ENCODE measurements at places on chromosomes 2 and 18. TPM values are rescaled to one million over a fixed set of nuclear protein-coding genes. Genes with fewer than 3 reads are reported as not detected.

The TMEFF2 gene
- not detected for total RNA-seq

DNA sequence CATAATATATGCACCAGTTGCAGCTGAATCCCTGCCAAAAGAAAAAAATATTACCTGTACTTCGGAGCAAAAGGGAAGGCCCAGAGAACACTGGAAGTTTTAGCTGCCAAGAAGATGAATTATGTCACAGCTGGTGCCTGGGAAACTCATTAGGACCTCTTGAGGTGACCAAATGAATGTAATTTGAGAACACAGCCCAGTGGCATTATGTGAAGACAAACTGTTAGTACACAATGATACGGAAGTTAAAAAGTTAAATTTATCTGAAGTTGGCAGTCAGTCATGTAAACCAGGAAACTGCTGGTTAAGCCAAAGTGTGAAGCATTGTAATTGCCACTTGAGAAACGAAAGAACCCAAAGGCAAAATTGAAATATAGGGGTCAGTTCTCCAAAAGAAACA, 80.7 kb downstream of the EML4 start:
- DNase-seq, result peak; percentile 42

DNA sequence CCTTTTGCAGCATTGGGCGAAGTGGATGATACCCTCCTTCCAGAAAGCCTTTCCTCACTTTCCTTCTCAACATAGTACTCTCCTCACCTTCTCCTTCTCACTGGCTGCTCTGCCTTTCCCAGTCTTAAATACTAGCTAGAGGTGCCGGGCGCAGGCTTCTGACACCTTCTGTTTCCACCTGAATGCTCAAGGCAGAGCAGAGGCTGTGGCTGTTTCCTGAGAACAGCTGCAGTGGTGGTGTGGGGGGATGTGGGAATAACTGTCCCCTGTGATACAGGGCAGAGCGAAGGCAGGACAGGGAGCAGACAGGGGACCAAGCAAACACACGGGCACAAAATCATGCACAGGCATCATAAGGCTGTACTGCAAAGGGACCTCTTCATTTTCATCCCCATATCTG, 303.1 kb downstream of the SS18 start:
- no peak for DNase-seq

GRCh38 chr2:160561551-160562295, 68.1 kb upstream of the RBMS1 start:
- DNase-seq, result no peak

DNA sequence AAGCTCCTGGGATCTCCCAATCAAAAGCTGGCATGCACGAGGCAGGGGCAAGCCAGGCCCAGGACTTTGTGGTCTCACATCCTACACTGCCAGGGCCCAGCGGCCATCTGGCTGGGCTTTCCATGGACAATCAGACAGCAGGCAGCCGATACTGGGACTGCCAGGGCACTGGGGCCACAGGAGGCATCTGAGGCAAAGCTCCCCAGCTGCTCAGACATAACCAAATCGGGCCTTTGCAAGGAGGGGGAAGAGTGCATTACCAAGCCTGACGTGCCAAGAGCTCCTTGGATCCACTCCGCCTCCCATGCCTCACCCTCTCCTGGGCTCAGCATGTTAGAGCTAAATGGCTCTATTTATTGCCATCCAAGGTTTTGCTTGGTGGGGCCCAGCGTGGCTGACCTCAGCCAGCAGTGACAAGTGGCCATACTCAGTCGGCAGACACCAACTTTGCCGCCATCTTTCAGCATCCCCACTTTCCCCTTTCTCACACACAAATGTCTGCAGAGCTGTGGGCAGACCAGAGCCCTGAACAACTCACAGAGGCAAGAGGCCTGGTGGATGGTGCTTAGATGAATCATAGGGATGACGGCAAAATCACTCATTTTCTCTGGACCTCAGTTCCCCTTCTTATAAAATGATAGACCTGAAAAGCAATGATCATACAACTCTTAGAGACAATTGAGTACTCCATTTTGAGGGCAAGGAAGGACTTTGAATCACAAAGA, 200.8 kb downstream of the TTC32 start:
- DNase-seq, result no peak

DNA sequence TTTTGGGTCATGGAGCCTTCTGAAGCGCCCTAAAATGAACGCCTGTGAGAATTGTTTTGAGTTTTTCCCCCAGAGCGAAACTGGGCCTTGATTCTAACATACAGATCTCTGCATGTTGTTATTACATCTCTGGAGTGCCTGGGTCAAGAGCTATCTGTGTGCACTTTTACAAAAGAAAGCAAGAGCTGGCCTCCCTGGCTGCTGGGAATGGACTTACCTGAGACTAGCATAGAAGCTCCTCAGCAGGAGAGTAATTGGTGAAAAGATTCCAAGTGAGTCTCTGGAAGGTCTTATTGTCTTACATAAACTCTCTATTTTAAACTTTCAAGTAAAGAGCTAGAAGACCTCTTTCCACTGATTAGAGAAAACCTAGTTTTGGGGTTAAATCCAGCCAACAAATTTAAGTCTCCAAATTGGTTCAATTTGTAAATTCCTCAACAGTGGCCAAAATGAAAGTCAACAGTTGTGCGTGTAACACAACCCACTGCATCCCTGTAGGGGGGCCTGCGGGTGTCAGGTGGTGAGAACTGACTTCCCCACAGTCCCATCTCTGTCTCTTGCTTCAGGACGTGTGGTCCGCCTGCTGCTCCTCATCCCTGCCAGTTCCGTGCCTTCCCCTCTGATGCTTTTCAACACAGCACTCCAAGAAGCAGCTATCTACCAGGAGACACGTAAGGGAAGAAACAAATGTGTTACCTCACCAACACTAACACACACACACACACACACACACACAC, 206.1 kb downstream of the SH3BP4 start:
- no peak for DNase-seq
